Fibroblast of lung (primary cell): ENCODE measurements at places on chromosomes 7 and 10. TPM values are rescaled to one million over a fixed set of nuclear protein-coding genes. Genes with fewer than 3 reads are reported as not detected.

DNA sequence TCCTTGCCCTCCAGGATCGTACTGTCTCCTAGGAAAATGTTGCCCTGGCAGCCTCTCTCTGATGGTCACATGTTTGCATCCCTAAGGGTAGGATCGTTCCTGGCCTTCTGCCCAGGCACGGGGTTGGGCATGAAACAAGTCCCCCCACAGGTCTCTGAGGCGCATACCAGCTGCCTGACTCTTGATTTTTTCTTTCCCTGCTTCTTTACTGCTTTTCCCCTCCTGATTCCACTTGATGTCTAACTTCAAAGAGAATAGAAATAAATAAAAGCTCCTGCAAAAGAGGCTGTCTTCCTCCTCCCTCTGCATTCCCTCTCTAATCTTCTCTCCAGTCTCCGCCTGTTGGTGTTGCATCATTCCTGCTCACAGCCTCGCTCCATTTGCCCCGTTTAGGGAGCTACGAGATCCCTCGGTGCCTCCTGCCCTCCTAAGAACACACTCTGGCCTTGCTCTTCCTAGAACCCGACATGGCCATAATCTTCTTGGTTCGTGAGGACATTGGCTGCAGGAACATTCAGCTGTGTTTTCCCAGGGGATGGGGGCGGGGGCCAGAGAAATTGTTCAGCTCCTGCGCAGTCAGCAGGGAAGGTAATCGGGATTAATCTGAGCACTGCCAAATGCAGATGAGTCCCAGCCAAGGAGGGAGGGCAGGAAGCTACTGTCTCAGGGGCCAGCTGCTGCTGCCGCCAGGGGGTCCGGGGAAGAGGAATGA is 26.0 kb downstream of the LEP start:
- DNase-seq, result peak; percentile 61

DNA sequence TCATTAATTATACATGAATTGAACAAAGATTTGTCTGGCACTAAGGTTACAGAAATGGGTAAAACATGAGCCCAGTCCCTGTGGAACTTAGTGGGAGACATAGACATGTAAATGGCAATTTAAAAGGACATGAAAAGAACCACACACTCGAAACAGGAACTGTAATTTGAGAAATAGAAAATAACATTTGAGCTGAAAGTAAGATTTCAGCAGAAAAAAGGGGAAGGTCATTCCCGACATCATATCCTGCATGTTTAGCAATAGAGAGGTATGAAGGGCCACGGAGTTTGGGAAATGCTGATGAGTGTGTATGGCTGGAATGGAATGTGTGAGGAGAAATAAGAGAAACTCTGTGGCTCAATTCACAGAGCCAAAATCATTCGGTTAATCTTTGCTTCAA is 175.4 kb upstream of the AHR start:
- peak; percentile 92 for DNase-seq

The HGF gene
- 108 and 243 TPM in 2 replicates for total RNA-seq

- DNase-seq, result peak; percentile 8
Observed at GRCh38 chr10:14240253-14241189, 90.2 kb downstream of the FRMD4A start.

The PRKAR2B gene
- total RNA-seq, result 12.6 and 14.7 TPM in 2 replicates

DNA sequence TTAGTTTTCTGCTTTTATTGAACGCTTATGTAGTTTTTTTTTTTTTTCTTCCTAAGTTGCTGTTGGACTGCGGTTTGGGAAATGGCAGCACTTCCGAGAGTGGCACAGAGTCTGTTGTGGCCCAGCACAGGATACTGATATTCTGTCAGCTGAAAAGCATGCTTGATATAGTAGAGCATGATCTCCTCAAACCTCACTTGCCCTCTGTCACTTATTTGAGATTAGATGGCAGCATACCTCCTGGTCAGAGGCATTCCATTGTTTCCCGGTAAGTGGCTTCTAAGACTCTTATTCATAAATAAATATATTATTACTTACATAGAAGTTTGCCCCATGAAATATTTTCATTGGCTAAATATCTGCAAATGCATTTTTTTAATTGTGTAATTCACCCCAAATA is 101.1 kb downstream of the BTAF1 start:
- no peak for DNase-seq

- no peak for DNase-seq
Observed at GRCh38 chr7:157769526-157770215, 432.9 kb downstream of the DNAJB6 start.

- DNase-seq, result no peak
Observed at GRCh38 chr7:49150486-49150885, 226.1 kb downstream of the CDC14C start.

- DNase-seq, result no peak
Observed at GRCh38 chr7:150964593-150965111, 13.5 kb downstream of the KCNH2 start.

The RET gene
- total RNA-seq, result 0.77 and 0.83 TPM in 2 replicates

- DNase-seq, result no peak
Observed at GRCh38 chr10:30656233-30656632, 26.7 kb upstream of the LYZL2 start.

DNA sequence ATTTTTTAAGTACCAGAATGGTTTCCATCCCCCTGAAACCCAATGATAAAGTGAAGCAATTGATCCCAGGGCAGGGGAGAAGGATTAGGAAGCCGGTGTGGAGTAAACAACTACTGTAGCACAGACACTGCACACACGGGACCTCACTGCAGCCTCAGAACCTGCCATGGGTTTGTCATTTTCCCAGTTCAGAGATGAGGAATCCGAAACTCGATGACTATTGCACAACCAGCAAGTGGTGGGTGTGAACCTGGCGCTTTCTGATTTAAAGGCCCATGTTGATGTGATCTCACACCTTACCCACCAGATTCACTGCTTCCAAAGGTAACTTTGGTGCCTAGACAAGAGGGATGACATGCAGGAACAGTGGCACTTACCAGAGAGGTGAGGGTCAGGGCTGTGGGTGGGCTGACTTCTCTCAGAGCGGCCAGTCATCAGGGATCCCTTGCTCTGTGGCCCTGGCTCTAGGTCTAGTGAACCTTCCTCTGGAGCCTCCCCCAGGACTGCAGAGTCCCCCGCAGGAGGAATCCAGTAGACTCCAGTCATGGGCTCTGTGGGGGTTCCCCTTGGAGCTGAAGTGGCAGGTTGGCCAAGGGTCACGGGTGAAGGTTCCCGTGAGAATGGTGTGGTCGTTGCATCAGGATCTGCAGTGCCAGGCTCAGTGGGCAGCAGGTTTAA is 62.8 kb downstream of the PKD1L1 start:
- no peak for DNase-seq

The CCDC3 gene
- 0.26 and 0.33 TPM in 2 replicates for total RNA-seq

DNA sequence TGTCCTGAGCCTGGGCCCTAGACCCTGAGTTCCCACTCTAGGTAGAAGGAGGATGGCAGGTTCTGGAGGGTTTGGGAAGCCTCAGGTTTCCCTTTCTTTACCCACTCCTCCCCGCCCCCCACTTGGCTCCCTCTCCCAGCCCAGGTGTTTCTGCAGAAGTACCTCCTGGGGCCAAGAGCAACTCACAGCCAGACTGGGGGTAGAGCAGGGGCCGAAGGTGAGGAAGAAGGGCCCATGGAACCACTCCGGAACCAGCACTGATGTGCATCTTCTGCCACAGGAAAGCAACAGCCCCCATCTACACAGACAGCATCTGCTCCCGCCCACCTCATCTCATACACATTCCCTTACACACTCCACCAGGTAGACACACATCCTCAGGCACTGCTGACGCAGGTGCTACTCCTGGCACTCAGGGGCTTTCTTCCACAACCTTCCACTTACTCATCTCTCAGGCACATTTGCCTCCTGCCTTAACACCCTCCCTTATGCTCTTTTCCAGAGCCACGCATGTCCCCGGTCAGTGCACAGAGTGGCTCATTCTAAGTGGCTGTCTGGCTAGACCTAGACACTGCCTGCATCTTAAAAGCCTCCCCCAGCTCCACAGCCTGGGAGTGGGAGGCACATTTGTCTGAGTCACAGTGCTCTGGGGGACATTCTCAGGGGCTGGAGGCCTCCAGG is 1.8 kb downstream of the EPHB6 start:
- no peak for DNase-seq

The MMP21 gene
- 0.17 and 0.26 TPM in 2 replicates for total RNA-seq

- no peak for DNase-seq
Observed at GRCh38 chr10:52752261-52752660, 20.3 kb downstream of the MBL2 start.

GRCh38 chr7:123795917-123796316 is 47.1 kb upstream of the WASL start:
- DNase-seq, result no peak

The ADAM8 gene
- 1.0 and 2.0 TPM in 2 replicates for total RNA-seq

GRCh38 chr10:47031901-47032465 is 120.8 kb downstream of the PTPN20 start:
- DNase-seq, result no peak

GRCh38 chr10:17789396-17789795 is 19.8 kb upstream of the MRC1 start:
- DNase-seq, result no peak

The JCAD gene
- 25.9 and 27.1 TPM in 2 replicates for total RNA-seq

The LARP4B gene
- 19.8 and 25.4 TPM in 2 replicates for total RNA-seq

GRCh38 chr10:7389346-7389745 is 21.5 kb downstream of the SFMBT2 start:
- DNase-seq, result no peak
